ENCODE measurements at places on chromosomes 1 and 21. TPM values are rescaled to one million over a fixed set of nuclear protein-coding genes. Genes with fewer than 3 reads are reported as not detected.

GRCh38 chr1:218810306-218810705 is 363.4 kb upstream of the LYPLAL1 start:
- H3K4me1 ChIP-seq, result no peaks in the 10 kb centered on the region
- H3K27ac ChIP-seq, result no peak overlapping the region
- no peaks in the 10 kb centered on the region for H3K27me3 ChIP-seq
- no peaks in the 10 kb centered on the region for H3K36me3 ChIP-seq
- H3K4me3 ChIP-seq, result no peak overlapping the region
- DNase-seq, result no peak

Gene SHE
- 7.5 TPM for total RNA-seq

Gene CELA2A
- total RNA-seq, result not detected

Gene ABCG1
- total RNA-seq, result 7.1 TPM

- no peaks in the 10 kb centered on the region for H3K36me3 ChIP-seq
- no peak for DNase-seq
- H3K27ac ChIP-seq, result no peak overlapping the region
- no peaks in the 10 kb centered on the region for H3K27me3 ChIP-seq
These were observed 120.0 kb downstream of the SETD4 start for GRCh38 chr21:35940074-35940927.

- H3K4me1 ChIP-seq, result no peaks in the 10 kb centered on the region
- H3K27me3 ChIP-seq, result no peaks in the 10 kb centered on the region
- no peak overlapping the region for H3K4me3 ChIP-seq
- no peak for DNase-seq
- H3K36me3 ChIP-seq, result no peaks in the 10 kb centered on the region
- H3K27ac ChIP-seq, result no peak overlapping the region
These were observed 39.4 kb downstream of the PTAFR start for GRCh38 chr1:28136922-28137613.

DNA sequence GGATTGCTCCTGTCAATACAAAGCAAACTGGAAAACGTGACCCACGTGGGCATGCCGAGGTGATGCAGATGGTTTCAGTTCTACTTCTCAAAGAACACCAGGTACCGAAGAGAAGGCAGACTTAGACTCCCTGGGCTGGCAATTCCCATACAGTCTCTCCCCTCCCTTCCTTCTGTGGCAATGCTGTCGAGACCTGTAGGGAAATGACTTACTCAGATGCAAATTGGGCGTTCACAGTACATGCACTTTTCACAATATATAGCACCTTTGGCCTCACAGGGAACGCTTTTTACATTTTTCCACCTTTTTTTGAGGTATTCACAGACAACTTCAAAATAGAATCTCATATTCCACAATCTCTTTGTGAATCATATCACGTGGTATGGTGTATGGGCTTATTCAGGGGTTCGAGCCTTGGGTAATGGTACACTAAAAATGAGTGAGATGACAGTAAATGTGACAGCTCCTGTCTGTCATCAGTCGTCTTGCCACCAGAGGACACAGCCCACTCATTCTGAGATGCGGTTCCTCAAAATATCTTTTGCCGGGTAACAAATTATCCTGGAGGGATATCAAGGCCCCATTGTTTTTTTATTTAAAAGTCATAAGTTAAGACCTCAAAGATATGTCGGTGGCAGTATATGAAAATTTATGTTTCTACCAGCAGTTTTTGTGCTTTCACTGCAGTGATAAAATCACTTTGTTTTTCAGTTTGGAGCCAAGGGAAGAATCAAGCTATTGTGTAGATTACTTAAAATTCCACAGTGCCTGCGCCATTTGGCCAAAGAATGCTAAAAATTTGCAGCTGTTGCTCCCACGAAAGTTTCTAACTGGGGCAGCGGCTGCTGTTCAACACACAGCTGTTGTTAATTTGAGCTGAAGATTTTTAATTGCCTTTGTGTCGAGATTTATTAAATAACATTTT is 168.4 kb downstream of the ZZZ3 start:
- no peaks in the 10 kb centered on the region for H3K27me3 ChIP-seq
- H3K4me3 ChIP-seq, result no peak overlapping the region
- no peak overlapping the region for H3K27ac ChIP-seq

GRCh38 chr1:162230096-162230495 is 146.6 kb downstream of the SPATA46 start:
- no peaks in the 10 kb centered on the region for H3K36me3 ChIP-seq
- peaks cover 45% of the 10 kb centered on the region for H3K4me1 ChIP-seq
- no peaks in the 10 kb centered on the region for H3K27me3 ChIP-seq
- H3K4me3 ChIP-seq, result no peak overlapping the region
- peak overlapping the region; percentile 7 for H3K27ac ChIP-seq
- DNase-seq, result no peak

Measured in liver (tissue), 10 donors.